H9 (cell line): ENCODE measurements at places on chromosomes 3 and 15.

DNA sequence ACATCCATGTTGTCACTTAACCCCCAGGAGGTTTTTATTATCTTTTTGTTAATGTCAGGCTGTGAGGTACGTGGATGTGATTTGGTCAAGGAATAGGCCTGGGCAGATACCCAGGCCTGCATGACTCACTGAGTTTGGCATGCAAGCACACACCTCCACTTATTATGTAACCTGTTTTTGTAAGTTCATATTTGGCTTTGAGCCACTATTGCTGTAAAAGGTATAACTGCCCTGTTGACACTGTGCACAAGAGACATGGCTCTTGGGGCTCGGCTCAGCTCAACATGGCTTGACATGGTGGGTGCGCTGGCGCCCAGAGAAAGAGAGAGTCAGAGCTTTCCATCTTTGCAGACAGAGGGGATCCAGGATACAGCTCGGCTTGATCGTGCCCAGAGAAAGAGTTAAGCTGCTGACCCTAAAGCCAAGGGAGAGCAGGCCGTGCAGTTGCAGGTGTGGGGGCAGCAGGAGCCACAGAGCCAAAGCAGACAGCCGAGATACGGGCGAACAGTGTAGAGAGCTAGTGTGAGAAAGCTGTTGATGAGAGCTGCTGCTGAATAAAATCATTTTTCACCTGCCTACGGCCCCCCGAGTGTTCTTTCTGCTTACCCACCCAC, 67.9 kb upstream of the UNC13C start:
- DNase-seq, result no peak

DNA sequence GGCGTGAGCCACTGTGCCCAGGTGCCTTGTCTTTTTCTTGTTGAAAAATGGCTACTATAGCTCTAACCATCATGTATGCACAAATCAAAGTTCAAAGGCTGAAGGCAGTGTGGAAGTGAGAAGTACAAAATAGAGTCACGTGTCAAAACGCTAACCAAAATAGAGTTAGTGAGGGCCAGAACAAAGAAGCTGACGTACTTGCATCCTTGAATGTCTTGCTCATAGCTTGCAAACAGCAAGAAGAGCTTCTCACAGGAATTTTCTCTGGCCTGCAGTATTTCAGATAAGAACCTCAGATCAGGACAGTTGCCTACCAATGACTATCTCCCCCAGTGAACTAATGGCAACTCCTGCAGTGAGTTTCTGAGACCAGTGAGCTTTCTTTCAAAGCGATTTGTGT, 713.5 kb downstream of the GRM7 start:
- DNase-seq, result no peak

DNA sequence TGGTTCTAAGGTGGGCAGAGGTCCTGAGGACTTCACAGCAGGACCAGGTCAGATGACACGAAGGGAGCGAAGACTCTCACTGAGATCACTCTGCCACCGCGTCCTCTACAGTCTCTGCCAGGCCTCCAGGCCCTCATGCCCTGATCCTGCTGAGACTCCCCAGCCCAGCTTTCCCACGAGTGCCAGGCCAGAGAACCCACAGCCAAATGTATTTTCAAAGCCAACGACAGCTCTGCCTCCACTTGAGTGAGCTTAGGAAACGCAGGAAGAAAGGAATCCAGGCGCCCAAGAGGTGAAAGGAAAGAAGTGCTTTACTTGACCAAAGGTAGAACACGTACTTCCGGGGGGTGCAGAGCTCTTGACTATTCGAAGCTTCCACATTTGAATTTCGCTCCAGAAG, 275.0 kb downstream of the XXYLT1 start:
- peak; percentile 25 for DNase-seq

- DNase-seq, result peak; percentile 45
These were observed 61.9 kb downstream of the BTLA start for GRCh38 chr3:112437146-112438022.

DNA sequence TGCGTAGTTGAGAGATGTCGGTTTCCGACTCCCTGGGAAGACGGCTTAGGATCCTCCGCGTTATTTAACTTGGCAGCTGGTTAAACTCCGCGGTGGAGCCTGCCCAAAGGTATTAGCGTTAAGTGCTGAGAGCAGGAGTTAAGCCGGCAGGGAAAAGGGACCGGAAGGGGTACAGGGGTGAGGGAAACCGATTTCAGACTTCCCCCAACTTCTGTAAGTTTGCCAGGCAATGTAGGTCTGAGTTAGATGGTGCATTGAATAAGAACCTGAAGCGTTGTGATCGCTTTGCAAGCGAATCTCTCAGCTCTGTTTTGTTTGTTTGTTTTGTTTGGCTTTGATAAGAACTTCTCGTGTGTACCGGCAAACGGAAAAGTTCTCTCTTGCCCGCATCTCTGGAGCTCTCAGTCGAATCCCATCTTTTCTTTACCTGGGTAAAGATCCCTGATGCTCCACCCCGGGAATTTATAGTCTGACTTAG, 6.0 kb upstream of the FEZF2 start:
- peak; percentile 66 for DNase-seq

- DNase-seq, result peak; percentile 54
These were observed 129.4 kb upstream of the SNTN start for GRCh38 chr3:63523100-63523499.
